Activated CD8-positive, alpha-beta memory T cell treated with anti-CD3 and anti-CD28 coated beads for 1 hour (primary cell): ENCODE measurements at places on chromosomes 1 and 21.

DNA sequence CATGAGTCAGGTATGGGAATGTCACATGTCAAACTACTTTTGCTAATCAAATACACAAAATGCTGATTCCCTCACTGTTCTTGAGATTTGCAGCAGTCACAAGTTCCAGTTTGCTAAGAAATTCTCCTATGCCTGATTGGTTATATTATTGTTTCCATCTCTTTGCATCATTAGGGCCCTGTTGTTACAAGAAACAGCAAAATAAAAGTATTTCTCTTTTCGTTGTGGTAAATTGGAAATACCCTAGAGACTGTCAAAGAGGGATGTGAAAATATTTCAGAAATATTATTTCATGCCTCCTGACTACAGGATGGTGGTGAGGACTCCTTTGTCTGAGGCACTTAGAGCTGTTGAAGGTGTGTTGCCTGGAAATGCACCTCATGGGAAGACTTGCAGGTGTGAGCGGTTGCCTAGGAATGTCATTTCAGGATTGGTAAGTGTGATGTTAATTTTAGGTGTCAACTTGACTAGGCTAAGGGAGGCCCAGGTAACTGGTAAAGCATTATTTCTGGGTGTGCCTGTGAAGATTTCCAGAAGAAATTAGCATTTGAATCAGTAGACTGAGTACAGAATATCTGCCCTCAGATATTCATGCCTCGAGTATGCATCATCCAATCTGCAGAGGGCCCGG lies 117.4 kb downstream of the ROR1 start:
- DNase-seq: no peak

- no peak for DNase-seq
These were observed 29.4 kb downstream of the LRRC3 start for GRCh38 chr21:44484498-44485253.

DNA sequence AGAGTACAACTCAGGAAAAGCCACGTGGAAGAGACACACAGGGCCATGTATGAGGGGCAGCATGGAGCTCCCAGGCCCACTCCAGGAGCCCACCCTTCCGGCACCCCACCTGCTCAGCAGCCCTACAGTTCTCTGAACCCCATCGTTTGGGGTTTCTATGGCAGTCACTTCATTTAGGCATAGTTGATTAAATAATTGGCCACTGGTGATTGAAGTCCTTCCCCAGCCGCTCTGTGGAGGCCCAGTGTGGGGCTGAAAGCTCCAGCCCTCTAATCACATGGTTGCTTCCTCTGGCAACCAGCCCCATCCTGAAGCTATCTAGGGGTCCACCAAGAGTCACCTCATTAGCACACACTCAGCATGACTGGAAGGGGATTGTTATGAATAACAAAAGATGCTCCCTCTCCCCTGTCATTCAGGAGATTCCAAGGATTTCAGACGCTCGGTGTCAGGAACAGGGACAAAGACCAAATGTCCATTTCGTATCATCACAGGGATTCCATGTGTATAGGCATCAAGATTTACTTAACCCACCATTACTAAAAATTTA lies 12.2 kb upstream of the S100A7A start:
- DNase-seq: no peak

GRCh38 chr1:156815307-156815826 lies 1.3 kb downstream of the SH2D2A start:
- no peak for DNase-seq

GRCh38 chr1:43952731-43953346 lies 6.1 kb downstream of the IPO13 start:
- no peak for DNase-seq

DNA sequence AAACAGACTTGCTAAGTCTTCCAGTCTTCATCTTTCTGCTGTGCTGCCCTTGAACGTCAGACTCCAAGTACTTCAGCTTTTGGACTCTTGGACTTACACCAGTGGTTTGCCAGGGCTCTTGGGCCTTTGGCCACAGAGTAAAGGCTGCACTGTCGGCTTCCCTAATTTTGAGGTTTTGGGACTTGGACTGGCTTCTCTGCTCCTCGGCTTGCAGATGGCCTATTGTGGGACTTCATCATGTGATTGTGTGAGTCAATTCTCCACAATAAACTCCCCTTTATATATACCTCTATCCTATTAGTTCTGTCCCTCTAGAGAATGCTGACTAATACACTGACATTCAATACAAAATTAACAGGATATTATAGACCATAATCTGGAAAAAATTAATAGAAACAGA lies 628.1 kb downstream of the PLPP3 start:
- no peak for DNase-seq

DNA sequence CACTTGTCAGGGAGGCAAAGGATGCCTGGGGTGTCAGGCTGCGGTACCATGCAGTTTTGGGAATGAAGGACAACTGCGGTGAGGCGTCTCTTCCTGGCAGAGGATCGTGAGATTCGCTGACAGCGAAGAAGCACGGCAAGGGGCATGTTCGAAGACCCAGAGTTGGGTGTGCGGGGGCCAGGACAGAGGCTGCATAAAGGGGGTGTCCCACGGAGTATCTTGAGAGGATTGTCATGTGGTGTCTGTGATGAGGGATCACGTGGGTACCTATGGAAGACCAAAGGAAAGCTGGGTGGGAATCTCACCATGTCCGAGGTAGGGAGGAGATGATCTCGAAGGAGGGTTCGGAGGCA lies 372 bp downstream of the SLC25A44 start:
- DNase-seq: no peak

GRCh38 chr21:46634427-46634826 lies 1.0 kb upstream of the PRMT2 start:
- DNase-seq: no peak

DNA sequence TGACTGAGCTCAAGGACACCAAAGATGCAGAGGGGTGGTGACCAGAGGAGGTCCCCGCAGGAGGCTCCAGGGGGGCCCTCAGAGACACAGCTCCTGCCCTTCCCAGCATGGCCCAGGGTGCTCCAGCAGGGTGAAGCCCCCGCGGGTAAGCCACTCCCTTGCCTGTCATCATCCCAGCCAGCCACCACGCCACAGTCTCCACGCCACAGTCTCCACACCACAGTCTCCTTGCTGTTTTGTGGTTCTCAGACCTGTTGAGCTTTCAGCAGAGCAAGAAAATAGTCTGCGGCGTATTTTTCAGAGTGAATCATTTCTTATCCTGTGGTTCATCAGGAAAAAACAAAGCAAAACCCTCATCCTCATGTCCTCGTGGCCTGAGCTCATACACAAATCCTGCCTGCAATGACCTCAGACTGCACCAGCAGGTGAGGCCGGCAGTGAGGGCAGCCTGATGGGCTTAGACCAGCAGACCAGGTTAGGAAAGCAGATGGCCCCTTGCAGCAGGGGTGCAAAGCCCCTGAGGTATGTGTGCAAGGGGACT lies 25.7 kb upstream of the ABCG1 start:
- DNase-seq: no peak

DNA sequence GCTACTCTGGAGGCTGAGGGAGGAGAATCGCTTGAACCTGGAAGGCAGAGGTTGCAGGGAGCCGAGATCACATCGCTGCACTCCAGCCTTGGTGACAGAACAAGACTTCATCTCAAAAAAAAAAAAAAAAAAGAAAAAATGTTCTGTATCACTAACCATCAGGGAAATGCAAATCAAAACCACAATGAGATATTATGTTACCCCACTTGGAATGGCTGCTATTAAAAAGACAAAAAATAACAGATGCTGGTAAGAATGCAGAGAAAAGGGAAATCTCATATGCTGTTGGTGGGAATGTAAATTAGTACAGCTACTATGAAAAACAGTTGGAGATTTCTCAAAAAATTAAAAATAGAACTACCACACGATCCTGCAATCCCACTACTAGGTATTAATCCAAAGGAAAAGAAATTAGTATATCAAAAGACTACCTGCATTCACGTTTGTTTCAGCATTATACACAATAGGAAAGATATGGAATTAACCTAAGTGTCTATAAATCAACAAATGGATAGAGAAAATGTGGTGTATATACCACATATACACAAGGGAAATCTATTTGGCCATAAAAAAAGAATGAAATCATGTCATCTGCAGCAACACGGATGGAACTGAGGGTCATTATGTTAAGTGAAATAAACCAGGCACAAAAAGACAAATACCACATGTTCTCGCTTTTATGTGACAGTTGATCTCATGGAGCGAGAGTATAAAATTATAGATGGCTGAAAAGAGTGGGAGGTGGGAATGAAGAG lies 62.6 kb downstream of the ABL2 start:
- no peak for DNase-seq

GRCh38 chr1:39509360-39510009 lies 18.0 kb downstream of the BMP8A start:
- DNase-seq: no peak

DNA sequence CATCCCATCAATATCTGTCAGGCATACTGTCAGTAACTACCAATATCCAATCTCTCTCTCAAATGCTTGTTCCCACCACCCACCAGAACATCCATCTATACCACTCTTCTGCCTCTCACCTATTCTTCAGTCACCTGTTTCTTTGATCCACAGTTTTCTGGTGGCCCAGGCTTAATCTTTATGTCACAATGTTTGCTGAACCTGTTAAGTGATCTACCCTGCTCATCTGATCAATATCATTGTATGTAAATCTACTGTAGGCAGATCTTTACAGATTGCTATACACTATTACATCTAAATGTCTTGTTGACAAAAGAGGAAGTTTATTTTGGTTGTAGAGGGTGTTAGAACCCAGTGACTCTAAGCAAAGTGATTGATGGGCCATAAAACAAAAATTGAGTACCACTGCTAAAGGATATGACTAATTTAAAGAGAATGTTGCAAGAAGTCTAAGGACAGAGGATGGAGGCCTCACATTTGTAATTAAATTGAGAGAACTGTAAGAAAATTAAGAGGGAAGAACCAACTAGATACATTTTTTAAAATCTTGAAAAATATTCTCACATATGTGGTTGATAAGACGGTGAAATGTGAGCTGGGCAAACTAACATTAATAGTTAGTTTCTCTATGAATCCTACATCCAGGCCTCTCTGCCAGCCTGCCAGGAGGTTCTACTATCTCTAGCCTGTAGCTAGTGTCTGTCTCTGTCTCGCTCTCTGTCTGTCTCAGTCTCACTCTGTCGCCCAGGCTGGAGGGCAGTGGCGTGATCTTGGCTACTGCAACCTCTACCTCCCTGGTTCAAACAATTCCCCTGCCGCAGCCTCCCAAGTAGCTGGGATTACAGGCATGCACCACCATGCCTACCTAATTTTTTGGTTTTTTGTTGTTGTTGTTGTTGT lies 34.1 kb downstream of the EGLN1 start:
- DNase-seq: no peak

GRCh38 chr1:239761509-239761908 lies 330.2 kb upstream of the FMN2 start:
- DNase-seq: no peak

DNA sequence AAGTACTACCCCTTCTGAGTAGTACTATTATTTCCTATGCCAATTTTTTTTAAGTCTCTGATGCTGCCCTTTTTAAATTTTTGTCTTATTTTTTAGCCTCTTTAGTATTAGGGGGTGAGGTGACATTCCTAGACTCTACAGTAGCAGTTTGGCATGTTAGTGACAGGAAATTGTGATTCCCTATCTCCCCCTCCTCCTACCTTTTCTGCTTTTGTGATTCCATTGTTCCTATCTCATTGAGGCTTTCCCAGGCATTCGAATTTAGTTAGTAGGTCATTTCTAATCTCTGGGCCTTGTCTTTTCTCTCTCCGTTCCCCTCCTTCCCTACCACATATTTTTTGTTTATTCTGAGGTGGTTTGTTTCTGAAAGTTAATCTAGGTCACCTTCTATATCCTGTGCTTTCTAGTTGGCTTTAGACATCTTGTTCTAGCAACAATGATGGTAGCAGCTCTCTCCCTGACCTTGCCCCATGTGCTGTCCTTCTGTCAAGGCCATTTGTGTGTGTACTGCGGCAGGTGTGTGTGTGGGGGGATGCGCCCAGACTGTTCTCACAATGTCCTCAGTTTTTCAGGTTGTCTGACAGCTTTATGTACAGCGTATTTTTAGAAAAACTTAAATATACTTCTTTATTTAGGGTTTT lies 21.5 kb downstream of the SEMA6C start:
- no peak for DNase-seq

DNA sequence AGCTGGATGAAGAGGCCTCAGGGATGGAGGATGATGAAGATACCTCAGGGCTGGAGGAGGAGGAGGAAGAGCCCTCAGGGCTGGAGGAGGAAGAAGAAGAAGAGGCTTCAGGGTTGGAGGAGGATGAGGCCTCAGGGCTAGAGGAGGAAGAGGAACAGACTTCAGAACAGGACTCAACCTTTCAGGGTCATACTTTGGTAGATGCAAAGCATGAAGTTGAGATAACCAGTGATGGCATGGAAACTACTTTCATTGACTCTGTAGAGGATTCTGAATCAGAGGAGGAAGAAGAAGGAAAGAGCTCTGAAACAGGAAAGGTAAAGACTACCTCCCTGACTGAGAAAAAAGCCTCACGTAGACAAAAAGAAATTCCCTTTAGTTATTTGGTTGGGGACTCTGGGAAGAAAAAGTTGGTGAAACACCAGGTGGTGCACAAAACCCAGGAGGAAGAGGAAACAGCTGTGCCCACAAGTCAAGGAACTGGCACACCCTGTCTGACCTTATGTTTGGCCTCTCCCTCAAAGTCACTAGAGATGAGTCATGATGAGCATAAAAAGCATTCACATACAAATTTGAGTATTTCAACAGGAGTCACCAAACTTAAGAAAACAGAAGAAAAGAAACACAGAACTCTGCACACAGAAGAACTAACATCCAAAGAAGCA lies 15.4 kb downstream of the L1TD1 start:
- no peak for DNase-seq

- DNase-seq: no peak
These were observed 12.9 kb downstream of the TNFRSF1B start for GRCh38 chr1:12179676-12180075.

DNA sequence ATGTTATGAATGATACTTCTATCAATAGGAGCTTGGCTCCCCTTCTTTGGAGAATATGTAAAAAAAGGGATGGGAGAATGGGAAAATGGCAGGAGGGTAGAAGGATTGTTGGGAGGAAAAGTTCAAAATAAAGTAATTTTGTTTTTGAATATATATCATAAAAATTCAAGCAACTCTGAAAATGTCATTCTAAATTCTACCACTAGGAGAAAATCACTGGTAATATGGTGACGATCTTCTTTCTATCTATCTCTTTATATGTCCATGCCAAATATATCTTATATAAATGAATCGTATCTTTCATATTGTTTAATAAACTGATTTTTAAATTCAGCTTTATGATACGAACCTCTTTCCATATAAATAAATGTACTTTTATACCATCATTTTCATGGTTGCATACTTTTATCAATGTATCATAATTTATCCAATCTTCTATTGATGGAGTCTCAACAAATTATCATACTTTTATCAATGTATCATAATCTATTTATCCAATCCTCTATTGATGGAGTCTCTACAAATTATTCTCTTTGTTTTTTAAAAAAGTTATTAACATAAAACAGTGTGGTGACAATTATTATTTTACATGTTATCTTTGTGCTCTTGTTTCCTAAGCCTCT lies 73.7 kb upstream of the MARK1 start:
- DNase-seq: no peak

- peak; percentile 34 for DNase-seq
These were observed 520 bp downstream of the ZBTB17 start for GRCh38 chr1:15975358-15975804.

GRCh38 chr1:191174298-191174697 lies 696.6 kb upstream of the BRINP3 start:
- no peak for DNase-seq
